ENCODE measurements at places on chromosomes 16 and 17.

DNA sequence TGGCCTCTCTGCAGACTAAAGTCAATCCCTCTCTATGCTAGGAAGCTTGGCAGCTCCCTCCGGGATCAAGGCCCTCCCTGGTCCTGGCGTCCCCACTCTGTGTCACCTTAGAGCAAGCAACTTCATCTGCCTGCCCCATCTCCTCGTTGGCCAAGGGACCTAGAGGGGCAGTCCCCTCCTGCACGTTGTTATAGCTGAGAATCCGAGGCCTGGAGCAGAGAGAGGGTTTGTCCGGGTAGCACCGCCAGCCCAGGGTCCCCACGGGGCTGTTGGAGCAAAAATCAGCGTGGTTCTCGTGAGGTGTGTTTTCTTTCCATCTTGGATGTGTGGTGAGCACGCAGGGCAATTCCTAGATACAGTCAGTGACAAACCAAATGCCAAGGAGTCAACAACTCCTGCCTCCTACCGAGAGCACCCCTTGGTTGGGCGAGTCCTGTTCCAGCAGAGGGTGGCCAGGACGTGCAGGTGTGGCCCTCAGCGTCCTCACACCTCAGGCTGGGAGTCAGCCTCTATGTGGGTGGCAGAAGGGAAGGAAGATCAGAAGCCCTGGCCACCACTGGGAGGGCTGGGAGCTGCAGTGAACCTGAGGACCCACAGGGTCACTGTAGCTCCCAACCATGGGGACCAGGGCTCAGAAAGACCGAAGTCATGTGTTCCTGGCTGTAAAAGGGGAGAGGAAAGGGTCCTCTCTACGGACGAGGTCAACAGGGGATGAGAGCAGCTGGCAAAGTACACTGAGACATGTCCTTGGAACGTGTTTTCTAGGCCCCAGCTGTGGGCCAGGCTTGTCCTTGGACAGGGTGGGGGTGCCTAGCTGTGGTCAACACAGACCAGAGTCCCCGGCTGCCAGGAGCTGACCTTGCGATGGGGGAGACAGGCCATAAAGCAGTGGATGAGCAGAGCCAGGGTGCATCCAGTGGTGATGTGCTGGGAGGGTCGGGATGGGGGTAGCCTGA, 85.6 kb upstream of the CIBAR2 start:
- no peak for DNase-seq

DNA sequence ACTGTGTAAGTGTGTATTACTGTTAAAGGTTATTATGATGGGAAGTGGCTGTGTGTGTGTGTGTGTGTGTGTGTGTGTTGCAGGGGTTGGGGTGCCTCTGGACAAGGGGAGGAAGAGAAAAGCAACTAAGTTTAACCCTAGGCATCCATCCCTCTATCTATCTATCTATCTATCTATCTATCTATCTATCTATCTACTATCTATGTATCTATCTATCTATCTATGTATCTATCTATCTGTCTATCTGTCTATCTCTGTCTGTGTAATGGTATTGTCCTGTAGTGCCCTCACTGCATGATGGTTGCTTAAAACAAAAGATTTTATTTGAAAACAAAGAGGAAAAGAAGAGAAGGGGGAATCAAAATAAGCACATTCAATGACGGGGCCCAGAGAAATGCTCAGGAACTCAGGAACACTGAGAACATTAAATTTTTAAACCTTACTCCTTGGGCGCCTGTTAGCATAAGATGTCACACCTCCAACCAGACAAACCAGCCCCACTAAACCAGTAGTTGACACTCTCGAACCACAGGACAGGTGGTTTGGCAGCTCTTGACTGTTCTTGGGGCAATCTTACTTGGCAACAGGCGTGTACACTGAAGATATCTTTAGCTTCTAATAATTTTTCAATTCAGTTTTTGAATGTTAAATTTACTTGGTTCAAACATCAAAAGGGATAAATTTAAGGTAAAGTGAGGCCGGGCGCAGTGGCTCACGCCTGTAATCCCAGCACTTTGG, 5.1 kb upstream of the RPL26 start:
- no peak for DNase-seq

DNA sequence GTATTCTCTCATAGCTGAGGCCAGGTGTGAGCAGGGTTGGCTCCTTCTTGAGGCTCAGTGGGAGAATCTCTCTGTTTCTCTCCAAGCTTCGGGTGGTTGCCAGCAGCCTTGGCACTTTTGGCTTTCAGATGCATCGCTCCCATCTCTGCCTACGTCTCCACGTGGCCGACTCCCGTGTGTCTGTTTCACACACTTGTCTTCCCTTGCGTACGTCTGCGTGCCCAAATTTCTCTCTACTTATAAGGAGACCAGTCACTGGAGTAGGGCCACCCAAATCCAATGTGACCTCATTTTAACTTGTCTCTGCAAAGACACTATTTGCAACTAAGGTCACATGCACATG, 14.7 kb downstream of the OSBPL7 start:
- no peak for DNase-seq

DNA sequence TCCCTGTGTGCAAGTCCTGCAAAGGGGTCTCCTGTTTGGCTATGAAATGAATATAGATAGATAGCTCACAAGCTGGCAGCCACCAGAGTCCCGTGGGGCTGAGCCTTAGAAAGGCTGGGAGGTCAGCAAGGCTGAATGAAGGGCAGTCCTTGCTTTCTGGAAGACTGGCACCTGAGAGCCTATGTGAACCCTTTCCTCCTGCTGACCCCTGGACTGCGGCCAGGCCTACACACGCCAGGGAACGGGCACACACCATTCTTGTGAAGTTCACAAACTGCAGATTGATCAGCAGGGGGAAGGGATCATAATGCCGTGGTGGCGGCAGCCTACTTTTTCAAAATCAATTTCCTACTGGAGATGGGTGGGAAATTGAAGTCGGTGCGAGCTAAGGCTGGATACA, 985 bp upstream of the C17orf107 start:
- DNase-seq, result no peak

- no peak for DNase-seq
Observed at GRCh38 chr17:8062807-8063483, 24.1 kb downstream of the ALOX15B start.

DNA sequence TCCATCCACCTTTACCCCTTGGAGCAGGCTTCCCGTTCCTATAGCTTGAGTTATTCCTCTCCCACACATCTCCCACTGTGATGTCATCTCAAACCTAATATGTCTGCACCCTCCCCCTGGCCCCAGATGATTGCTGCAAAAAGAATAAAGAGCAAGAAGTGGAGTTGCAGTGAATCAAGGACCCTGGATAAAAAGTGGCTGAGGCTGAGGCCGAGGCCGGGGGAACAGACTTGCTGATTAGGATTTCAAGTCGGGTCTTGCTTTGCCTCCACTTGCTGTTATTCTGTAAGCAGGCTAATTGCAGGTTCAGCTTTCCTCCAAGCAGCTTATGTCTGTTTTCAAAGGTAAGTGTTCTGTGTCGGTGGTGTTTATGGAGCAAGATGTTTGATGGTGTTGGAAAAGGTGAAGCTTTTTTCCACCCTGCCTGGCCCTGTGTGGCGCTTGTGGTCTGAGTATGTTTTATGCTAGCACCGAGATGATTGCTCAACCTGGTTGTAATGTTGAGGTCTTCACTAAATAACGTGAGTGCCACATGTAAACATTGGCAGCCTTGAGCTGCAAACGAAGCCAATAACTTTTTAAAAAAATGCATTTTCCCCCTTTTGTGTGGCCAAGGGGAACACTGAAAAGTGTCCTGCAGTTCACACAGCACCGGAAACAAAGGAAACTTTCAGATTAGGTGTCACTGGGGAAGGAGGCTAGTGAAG, 15.4 kb downstream of the HS3ST3B1 start:
- no peak for DNase-seq

GRCh38 chr16:397736-398332, 835 bp downstream of the NME4 start:
- DNase-seq, result peak; percentile 68

DNA sequence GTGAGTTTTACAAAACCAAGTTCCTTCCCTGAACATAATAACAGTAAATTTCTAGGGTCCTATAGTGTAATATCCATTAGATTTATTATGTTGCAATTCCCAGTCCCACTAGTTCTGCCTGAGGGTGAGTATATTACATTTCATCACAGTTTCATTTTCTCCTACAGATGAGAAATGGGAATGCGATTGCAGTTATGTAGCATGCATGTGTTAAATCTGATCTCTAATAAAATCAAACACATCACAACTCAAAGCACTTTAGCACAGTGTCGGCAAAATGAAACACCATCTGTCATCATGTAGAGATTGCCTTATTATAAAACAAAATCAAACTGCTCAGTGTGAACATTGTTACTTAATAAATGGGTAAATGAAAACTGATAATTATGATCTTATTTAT, 180.5 kb upstream of the TOX3 start:
- no peak for DNase-seq

- no peak for DNase-seq
Observed at GRCh38 chr17:5097101-5097834, 14.4 kb downstream of the ZNF232 start.

GRCh38 chr16:22356930-22357634, 17.3 kb downstream of the CDR2 start:
- DNase-seq, result peak; percentile 20

GRCh38 chr17:29151567-29151966, 28.6 kb downstream of the MYO18A start:
- no peak for DNase-seq

- DNase-seq, result no peak
Observed at GRCh38 chr17:36527621-36528250, 6.9 kb downstream of the MYO19 start.

GRCh38 chr16:21590796-21591195, 8.6 kb upstream of the METTL9 start:
- DNase-seq, result peak; percentile 9

- no peak for DNase-seq
Observed at GRCh38 chr17:17871913-17872312, 35.1 kb upstream of the SREBF1 start.

DNA sequence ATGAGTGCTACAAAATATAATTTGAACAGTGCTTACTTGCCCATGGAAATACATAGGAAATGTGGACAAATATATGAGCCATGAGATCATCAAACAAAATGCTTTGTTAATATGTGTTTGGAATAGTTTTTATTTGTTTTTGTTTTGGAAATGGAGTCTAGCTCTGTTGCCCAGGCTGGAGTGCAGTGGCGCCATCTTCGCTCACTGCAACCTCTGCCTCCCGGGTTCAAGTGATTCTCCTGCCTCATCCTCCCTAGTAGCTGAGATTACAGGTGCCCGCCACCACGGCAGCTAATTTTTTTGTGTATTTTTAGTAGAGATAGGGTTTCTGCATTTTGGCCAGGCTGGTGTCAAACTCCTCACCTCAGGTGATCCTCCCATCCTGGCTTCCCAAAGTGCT, 2.8 kb downstream of the CNEP1R1 start:
- DNase-seq, result no peak

GRCh38 chr16:66507731-66508239, 42.1 kb downstream of the TK2 start:
- DNase-seq, result no peak

DNA sequence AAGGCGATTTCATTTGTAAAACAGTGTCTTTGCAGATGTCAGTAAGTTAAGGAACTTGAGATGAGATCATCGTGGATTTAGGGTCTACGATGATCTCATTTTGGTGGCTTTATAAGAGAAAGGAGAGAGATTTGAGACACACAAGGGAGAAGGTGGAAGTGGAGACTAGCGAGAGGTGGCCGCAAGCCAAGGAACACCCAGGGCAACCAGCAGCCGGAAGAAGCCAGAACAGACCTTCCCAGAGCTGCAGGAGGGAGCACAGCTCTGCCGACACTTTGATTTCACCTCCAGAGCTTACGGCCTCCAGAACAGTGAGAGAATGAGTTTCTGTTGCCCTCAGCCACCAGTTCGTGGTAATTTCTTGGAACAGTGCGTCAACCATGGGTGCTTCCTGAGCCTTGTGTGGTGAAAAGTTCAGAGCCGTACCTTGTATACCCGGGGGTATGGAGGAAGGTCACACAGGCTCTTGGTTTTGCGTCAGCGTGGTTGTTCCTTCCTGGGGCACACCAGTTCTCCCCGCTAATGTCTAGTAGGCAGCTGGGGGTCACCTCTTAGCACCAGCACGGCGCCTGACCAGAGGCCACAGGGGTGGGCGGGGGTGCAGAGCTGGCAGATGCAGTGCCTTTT, 12.9 kb upstream of the SEC14L1 start:
- no peak for DNase-seq

- DNase-seq, result no peak
Observed at GRCh38 chr17:63917646-63918045, 993 bp downstream of the GH1 start.

- DNase-seq, result no peak
Observed at GRCh38 chr16:89256651-89257254, 39.2 kb downstream of the ZNF778 start.

GRCh38 chr17:31431852-31432658, 40.6 kb downstream of the RAB11FIP4 start:
- no peak for DNase-seq

DNA sequence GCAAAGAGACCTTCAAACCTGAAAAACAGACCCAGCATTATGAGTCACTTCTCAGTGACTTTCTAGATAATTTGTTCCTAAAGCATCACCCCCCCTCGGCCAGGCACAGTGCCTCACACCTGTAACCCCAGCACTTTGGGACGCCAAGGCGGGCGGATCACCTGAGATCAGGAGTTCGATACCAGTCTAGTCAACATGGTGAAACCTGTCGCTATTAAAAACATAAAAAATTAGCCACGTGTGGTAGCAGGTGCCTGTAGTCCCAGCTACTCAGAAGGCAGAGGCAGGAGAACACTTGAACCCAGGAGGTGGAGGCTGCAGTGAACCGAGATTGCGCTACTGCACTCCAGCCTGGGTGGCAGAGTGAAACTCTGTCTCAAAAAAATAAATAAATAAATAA, 24.3 kb upstream of the RNPS1 start:
- no peak for DNase-seq

DNA sequence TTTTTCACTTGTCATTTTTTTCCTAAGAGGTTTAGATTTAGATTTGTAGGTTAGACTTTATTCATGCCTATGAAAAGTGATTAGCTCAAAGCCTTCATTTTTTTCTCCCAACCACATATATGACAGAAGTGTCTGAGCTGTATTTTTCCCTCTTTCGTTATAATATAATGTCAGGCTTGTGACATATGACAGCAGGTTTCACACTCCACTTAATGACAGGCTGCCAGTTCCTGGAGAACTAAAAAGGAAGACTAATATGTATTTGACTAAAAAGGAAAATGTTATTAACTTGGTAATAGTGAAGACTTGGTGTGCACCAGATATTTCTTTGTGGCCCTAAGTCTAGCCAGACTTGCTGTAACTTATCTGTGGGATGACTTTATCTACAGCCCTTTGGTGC, 200.7 kb upstream of the CACNG5 start:
- no peak for DNase-seq

- DNase-seq, result no peak
Observed at GRCh38 chr17:45686250-45686649, 97.9 kb upstream of the CRHR1 start.

Measured in GM06990 (cell line).